ENCODE measurements at places on chromosomes 16 and 17. TPM values are rescaled to one million over a fixed set of nuclear protein-coding genes. Genes with fewer than 3 reads are reported as not detected.
A peak's percentile ranks its signal among the peaks of the same experiment; 100 is the strongest.

GRCh38 chr16:19844945-19845641, 39.6 kb downstream of the GPRC5B start:
- DNase-seq = no peak

The CACNG1 gene
- not detected for total RNA-seq

DNA sequence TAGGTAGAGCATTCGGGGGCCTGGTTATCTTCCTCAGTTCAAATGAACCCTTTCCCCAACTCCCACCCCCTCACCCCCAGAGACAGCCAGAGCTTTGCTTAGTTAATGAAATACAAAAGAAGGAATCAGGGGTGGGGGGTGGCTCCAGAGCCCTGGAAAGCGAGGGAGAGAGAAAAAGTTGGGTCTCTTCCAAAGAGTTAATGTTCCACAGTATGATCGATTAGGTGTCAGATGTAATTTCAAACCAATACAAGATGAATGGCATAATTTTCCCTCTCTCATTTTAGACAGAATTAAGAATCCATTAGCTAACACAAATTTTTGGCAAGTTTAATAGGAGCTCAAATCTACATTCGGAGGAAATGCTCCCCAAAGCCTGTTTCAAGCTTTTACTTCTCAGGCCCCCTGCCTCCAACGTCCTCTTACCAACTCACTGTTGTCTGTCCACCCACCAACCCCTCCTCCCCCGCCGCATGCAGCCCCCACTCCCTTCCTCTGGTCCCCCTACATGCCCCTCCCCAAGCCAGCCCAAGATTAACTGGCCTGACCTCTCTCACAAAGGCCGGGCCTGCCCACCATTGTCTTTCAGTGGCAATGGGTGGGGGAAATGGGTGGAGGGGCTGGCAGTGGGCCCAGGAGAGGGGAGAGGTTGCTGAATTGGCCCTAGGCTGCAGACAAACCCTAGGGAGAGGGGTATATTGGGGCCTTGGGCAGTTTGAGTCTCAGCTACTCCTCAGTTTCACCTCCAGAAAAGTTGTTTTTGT, 28.2 kb downstream of the NEUROD2 start:
- peak; percentile 74 for DNase-seq

DNA sequence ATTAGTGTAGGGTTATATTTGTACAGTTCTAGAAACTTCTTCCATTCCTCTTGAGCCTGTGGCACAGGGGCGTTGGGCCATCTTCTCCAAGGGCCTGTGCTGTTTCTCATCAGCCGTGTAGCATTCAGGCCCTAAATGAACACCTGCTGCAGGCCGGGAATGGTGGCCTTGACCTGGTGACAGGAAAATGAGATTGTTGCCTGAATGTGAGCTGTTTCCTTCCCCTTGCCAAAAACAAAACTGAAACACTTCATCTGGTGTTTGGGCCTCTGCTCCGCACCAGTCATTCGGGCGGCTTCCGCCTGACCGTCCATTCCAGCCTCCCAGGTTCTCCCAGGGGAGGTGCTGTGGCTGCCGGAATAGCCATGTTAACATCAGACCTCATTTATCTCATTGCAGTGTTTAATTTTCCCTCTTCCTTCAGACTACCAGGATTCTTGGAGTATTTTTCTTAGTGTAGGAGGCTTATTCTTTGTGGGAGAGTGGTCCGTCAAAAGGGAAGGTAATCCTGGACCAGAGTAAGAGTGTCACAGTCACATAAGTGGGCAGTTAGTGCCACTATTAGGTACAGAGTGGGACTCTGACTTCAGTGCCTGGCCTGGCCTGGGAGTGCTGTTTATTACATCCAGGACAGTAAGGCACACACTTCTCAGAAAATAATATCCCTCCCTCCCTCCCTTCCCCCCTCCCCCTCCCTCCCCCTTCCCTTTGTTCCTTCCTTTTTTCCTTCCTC, 61.9 kb downstream of the WWP2 start:
- DNase-seq = no peak

GRCh38 chr16:7209598-7209997, 123.0 kb upstream of the RBFOX1 start:
- DNase-seq = no peak

DNA sequence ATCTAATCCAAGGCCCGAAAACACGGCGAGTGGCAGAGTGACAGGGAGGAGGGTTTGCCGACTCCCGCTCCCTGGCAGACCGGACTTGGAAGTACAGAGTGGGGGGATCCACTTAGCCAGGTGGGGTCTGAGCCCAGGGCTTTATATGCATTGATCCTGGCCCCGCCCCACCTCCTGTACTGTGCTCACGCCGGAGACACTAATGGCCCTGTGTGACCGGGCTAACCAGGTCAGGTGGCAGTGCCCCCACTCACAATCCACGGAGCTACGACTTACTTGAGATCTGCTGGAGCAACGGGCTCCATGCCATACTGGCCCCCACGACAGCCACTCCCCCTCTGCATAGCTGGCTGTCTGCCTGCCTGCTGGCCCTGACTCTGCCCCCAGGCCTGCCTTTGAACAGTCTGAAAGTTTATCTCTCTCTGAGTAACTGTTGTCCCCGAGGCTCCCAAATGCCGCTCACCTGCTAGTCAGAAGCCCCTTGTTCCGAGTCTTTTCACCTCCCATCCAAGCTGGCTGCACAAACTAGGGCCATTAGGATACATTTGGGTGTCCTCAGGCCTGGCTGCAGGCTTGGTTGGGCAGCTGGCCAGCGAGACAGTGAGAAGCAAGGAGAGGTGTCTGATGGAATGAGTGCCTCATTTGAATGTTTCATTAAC, 28.0 kb downstream of the CACNA1G start:
- DNase-seq = no peak

DNA sequence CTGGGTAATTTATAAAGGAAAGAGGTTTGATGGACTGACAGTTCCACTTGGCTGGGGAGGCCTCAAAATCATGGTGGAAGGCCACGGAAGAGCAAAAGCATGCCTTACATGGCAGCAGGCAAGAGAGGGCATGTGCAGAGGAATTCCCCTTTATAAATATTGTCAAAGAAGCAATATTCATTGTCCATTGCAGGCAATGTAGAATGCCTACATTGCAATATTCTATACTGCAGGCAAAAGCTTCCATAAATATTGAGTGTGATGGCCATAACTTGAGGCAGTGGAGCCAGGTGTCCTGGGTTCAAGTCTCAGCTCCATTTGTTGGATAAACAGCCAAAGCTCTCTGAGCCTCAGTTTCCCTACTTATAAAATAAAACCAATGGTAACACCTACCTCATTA, 322.3 kb downstream of the SHISA9 start:
- DNase-seq = no peak

- no peak for DNase-seq
Measured at GRCh38 chr17:74654742-74655141, 31.2 kb upstream of the CD300E start.

The KRT15 gene
- total RNA-seq = 0.03 TPM

DNA sequence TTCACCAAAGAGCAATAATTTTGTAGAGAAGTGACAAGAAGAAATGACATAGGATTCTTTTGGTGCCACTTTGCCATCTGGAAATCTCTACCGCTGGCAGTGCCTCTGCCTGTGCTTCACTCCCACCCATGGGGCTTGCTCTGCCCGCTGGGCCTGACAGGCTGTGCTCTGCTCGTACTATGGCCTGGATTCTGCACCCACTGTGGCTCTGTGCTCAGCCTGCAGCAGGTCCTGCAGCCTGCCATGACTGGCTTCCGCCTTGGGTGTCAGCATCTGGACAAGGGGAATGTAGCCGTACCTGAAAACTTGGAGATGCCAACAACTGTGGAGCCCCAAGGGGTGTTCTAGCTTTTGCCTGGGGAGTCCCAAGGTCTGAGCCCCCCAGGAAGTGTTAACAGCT, 792.3 kb downstream of the CDH8 start:
- DNase-seq = no peak

- no peak for DNase-seq
Measured at GRCh38 chr17:16585796-16586195, 16.8 kb upstream of the ZNF287 start.

DNA sequence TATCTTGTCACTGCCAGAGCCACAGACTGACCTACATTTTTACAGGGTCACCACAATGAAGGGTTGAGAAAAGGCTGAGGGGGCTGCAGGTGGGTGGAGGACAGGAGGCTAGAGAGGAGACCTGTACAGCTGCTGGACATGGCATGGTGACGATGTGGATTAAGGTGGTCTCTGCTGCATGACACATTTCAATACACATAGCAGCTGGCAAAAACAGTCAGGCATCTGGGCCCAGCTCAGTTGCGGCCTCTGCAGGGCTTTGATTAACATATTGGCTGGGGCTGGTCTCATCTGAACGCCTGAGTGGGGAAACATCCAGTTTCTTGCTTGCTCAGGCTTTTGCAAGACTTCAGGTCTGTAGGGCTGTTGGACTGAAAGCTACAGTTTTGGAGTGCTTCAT, 265.4 kb upstream of the FOXF1 start:
- no peak for DNase-seq

The CD300E gene
- total RNA-seq = not detected

DNA sequence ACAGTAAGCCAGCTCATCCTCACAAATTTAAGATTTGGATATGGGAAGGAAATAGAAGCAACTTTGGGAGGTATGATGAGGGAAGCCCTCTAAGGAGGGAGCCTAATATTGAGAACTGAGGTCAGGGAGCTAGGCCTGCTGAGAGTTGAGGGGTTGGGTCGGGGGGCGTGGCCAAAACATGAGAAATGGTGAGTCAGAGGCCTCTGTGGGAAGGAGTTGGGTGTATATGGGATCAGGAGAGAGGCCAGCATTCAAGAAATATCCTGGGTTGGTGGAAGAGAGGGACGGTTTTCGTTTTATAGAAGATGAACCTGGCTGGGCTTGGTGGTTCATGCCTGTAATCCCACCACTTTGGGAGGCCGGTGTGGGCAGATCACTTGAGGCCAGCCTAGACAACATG, 48.4 kb downstream of the CLEC16A start:
- DNase-seq = peak; percentile 21

DNA sequence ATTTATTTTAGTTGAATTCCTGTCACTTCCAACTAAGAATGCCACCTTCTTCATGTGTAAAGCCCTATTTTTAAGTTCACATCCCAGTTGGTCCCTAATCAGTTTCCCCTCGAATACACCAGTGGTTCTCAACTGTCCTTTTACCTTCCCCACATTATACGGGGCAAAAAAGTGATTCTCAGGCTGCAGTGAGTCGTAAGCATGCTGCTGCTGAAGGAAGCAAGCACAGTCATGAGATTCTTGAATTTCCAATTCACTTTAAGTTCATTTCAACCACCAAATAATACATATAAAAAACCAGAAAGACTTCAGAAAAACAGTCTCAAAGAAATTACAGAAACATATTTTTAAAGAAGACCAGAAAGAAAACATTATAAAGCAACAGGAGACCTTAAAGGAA, 47.9 kb downstream of the UBE2G1 start:
- no peak for DNase-seq

- no peak for DNase-seq
Measured at GRCh38 chr17:27846042-27846655, 45.8 kb upstream of the NOS2 start.

DNA sequence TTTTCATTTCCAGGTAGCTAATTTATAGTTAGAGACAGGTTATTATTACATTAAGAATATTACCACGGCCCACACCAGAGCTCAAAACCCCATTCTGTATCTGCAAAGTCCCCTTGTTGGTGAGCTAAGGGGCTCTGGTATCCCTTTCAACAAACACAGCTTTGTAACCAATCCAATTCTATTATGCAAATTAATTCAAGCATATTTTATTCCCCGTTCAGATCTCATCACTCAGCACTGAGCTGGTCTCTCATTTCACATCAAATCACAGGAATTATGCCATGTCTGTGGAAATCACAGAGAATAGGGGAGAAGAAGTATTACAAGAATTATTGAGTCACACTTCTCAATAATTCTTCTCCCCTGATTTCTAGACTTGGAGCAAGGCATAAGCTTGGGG, 111.7 kb downstream of the CDH11 start:
- DNase-seq = no peak

The ALDH3A1 gene
- 0.17 TPM for total RNA-seq

- DNase-seq = no peak
Measured at GRCh38 chr16:50440531-50440930, 71.7 kb upstream of the BRD7 start.

The OTOP3 gene
- total RNA-seq = not detected

The UMOD gene
- total RNA-seq = not detected

- DNase-seq = peak; percentile 18
Measured at GRCh38 chr16:29906520-29907244, 6.4 kb downstream of the ASPHD1 start.

DNA sequence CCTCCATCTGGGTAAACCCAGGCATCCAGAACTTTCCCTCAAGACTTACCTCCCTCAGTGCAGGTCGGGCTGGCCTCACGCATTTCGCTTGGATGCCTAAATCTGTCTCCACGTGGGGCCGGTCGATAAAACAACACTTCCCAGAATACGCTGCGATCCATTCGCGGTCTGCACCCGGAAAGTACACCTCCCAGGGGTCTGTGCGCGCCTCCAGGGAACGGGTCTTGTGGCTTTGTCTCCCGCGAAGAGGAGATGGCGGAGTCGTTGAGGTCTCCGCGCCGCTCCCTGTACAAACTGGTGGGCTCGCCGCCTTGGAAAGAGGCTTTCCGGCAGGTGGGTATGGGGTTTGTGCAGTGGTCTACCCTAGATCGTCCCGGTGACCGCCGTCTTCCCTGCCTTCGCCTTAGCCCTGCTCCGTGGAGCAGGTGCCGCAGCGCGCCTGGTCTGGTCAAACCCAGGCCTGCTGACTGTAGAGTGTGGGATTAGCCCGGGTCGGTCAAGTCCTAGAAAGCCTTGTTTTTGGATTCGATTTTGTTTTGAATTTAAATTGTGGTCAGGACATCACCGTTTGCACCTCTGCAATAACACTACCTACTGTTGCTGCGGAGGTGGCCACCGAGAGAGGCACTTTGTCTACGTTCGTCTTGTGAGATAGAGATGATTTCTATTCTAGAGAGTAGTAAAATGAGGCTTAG, at the start of gene RPAIN:
TSS of gene RPAIN (plus strand) at position 224 of the 695 bp plus-strand sequence. CDS start at position 253, 29 bp downstream.
- DNase-seq = peak; percentile 92

The SLFN14 gene
- total RNA-seq = not detected

The PTX4 gene
- not detected for total RNA-seq

GRCh38 chr17:27816946-27817345, 16.6 kb upstream of the NOS2 start:
- DNase-seq = no peak

- DNase-seq = peak; percentile 97
Measured at GRCh38 chr17:74961657-74962350, 10.8 kb downstream of the HID1 start.

The ATP2C2 gene
- total RNA-seq = 2.1 TPM

DNA sequence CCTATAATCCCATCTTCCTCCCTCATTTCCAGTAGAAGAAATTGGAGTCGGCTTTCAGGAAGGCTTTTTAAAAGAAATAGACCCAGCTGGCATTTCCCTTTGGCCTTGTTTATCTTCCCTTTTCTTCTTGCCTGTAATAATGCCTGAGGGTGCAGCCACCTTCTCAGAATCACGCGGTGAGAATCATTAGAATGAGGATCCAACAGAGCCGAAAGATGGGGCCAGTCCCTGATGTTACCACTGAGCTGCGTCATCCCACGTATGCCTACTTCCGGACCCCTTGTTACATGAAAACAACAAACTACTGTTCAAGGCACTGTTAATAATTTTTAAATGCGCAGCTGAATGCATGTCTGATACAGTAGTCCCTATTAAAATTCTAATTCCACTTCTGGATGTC, 24.1 kb downstream of the SDR42E1 start:
- DNase-seq = no peak

Measured in GM23338 (cell line).